ENCODE measurements at places on chromosomes 6 and 20. TPM values are rescaled to one million over a fixed set of nuclear protein-coding genes. Genes with fewer than 3 reads are reported as not detected.

RIMS4 gene
- total RNA-seq = 0.04 TPM

LCA5 gene
- 0.73 TPM for total RNA-seq

BMP2 gene
- 0.73 TPM for total RNA-seq

HMGCLL1 gene
- not detected for total RNA-seq

DEFB124 gene
- total RNA-seq = not detected
